Bronchial epithelial cell (primary cell): ENCODE measurements at places on chromosomes 2 and 18.

- DNase-seq = no peak
These were observed 216.7 kb downstream of the TMEM163 start for GRCh38 chr2:134502104-134502503.

- DNase-seq = no peak
These were observed 272.0 kb upstream of the RAB12 start for GRCh38 chr18:8337211-8337610.

GRCh38 chr2:230694241-230694640 is 18.4 kb upstream of the CAB39 start:
- peak; percentile 92 for DNase-seq

- DNase-seq = no peak
These were observed 58.7 kb downstream of the ITGB6 start for GRCh38 chr2:160141419-160141818.

DNA sequence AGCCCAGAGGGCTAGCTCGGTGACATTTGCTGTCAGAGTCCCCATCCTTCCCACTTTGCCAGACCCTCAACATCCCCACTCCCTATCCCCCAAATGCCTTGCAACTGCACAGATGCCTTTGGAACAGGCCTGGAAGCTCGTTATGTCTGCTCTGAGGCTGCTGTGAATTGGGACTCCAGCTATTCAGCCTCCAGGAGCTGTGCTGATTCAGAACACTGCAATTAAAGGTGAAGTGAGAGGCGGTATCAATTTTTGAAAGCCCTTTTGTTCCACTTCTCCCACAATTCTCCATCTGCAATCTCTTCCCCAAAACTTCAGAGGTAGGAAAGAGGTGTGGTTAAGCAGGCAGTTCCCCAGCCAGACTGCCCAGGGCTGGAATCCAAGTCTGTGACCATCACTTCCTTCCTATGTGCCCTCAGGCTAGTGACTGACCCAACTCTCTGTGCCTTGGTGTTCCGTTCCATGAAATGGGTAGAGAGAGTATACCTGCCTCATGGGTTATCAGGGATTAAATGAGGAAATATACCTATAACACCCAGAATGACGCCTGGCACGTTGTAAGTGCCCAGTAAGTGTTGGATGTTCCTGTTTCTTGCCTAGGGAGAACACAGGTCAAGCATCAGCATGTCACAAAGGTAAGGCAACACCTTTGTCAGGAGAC is 17.5 kb downstream of the NOSTRIN start:
- no peak for DNase-seq

DNA sequence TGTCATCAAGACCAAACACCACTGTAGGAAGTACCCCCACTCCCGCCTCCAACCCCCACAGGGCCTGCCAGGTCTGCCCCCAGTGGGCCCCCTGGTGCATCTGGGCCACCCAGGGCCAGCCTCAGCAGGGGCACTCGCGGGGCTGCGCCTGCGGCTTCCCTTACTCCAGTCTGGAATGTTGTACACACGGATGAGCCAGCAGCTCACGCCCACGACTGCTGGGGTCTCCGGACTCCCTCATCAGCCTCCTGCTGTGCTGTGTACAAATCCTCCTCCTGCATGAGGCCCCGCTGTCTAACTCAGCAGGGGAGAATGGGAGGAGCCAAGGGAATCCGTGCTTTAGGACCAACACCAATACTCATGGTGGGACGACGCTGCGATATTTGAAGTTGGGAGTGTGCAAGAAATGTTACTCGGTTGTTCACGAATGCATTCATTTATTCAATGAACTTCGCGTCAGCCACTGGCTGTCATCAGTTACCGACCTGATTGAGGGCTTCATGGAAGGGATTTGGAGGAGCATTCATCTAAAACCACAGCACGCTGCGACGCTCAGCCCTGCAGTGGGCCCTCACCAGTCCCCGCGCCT is 654 bp upstream of the ASB1 start:
- peak; percentile 32 for DNase-seq

DNA sequence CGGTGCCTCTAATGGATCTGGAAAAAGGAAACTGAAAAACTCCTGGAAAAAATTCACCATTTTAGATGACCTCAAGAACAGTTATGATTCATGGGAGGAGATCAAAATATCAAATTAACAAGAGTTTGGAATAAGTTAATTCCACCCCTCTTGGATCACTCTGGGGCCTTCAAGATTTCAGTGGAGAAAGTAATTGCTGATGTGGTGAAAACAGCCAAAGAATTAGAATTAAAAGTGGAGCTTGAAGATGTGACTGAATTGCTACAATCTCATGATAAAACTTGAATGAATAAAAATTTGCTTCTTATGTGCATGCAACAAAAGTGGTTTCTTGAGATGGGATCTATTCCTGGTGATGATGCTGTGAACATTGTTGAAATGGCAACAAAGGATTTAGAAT is 974.4 kb upstream of the GYPC start:
- no peak for DNase-seq

DNA sequence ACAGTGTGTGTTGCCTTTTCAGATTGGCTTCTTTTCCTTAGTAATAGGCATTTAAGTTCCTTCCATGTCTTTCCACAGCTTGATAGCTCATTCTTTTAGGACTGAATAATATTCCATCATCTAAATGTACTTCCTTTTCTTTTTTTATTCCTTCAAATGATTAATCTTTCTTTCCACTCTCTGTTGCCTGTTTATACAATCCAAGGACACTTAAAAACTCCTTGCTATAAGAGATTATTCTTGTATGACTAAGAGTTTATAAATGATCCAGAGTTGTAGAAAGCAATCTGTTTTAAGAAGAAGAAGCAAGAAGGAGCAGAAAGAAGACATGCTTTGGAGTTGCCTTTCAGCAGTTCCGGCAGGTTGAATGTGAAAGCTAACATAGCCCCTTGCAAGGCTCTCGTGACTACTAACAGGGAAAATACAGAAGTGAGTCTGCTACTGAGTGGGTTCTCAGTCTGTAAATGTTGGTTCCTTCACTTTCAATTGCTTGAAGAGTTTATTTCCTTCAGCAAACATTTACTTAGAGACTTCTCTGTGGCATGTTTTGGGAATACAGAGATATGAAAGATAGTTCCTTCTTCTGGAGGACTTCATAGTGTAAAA is 123.0 kb downstream of the PMAIP1 start:
- no peak for DNase-seq

DNA sequence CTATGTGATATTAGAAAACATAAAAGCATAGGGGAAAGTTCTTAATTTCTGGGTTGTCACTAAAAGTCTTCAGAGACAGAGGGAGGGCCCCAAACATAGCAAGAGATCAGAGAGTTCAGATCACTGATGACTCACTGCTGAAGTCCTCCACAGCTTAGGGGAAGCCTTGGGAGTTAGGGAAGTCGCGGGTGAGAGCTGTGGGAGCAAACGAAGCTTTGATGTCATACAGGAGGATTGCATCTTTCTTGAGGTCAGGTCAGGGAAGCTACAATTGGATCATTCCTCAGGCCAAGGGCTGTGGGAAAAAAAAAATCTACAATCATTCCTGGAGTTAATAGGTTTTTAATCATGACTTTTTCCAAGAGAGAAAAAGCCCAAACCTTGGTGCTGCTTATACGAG is 96.2 kb downstream of the COPS8 start:
- peak; percentile 37 for DNase-seq

DNA sequence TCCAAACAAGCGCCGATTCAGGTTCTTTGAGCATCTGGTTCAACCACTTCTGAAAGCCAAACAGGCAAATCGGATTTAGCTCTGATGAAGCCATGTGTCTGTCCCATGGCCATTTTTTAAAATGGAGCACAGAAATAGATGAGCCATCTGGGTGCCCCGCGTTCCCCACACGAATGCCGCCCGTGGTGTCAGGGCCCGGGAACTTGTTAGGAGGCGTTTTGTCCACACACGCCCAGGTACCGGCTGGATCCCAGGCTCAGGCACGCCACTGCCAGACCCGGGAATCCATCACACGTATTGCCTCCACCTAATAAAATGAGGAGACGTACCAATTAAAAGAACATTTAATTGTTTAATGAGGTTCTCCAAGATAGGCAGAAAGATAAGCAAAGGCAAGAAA is 374.4 kb upstream of the SALL3 start:
- DNase-seq = no peak

- DNase-seq = peak; percentile 71
These were observed 1548.8 kb upstream of the LRRTM1 start for GRCh38 chr2:81853341-81853740.

DNA sequence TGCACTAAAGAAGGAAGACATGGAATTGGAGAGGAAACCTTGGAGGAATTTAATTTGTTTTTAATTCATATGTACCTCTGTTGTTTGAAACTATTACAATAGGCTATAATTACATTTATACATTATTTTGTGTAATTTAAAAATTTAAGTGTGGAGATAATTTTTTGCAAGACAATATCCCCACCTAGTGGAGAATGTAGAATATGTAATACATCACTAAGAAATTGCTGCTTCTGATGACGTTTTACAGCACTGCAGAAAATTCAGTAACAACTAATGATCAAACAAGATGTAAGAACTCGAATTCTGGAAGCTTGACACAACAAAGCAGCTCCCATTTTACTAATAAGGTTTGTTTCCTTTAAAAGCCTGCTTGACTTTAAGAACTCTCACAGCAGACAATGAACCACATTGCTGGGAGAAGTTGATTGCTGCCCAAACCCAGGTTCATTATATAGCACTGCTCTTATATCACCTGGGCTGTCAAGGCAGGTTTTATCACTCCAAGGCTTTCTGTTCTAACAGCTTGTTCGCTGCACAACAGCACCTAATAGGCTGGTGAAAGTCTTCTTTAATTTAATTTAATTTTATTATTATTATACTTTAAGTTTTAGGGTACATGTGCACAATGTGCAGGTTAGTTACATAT is 53.4 kb downstream of the THADA start:
- peak; percentile 67 for DNase-seq

- DNase-seq = no peak
These were observed 66.3 kb upstream of the RTN4 start for GRCh38 chr2:55116598-55116964.

DNA sequence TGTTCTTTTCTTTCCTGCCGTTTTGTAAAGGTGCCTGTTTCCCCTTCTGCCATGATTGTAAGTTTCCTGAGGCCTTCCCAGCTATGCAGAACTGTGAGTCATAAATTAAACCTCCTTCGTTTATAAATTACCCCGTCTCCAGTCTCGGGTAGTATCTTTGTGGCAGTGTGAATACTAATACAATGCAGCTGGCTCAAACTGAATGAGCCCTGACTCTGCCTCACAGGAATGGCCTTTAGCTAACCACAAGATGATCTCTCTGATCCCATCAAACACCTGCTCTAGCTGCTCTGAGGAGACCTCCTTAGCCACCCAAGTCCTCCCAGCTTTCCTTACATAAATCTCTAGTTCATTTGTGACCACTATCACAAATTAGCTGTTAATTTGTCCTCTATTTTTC is 41.5 kb upstream of the CAB39 start:
- no peak for DNase-seq

- DNase-seq = peak; percentile 39
These were observed 14.9 kb downstream of the TYW5 start for GRCh38 chr2:199940373-199940772.

DNA sequence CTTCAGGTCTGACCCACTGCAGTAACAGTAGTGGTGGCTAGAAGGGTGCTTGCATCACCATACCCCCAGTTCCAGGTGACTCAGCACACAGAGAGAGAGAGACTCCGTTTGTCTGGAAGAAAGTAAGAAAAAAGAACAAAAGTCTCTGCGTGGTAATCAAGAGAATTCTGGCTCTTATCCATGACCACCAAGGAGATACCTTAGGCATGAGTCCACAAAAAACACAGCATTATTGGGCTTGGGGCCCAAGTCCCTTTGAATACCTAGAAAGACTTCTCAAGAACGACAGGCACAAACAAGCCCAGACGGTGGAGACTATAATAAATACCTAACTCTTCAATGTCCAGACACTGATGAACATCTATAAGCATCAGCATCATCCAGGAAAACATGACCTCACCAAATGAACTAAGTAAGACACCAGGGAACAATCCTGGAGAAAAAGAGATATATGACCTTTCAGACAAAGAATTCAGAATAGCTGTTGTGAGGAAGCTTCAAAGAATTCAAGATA is 21.7 kb upstream of the BAZ2B start:
- DNase-seq = peak; percentile 100

DNA sequence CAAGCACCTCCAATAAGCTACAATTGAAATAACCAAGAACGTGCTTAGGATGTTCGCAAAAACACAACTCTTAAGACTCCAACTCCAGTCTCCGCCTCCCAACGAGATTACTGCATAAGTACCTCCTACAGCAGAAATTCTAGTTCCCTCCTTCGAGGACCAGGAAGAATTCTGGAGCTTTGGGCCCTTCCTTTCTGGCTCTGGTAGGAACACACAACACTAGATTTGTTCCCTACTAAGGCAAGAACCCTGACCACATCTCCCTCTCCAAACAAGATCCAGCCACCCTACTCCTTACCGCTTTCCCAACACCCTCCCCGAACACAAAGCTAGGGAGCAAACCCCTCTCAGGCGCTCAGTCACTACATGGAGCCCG is 721 bp downstream of the ADAM17 start:
- DNase-seq = peak; percentile 75

GRCh38 chr2:134682726-134683125 is 36.1 kb downstream of the TMEM163 start:
- DNase-seq = no peak

DNA sequence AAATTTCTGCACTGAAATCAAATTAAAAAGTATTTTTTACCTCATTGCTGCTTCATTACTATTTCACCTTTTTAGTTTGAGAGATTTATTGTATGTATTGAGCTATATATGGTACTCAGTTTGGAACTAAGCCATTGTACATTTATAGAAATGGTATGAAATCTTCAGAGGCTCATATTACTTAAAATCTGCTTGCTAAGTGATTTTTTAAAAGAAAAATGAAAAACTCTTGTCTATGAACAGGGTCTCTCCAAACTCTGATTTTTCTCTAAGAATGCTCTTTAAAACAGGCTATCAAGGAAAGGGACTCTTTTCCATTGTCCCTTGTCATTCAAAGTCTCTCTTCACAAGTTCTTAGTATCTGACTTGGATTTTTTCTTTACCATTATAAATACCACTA is 31.8 kb downstream of the C1D start:
- no peak for DNase-seq

- no peak for DNase-seq
These were observed 49.9 kb downstream of the RTN4 start for GRCh38 chr2:55000341-55000740.

GRCh38 chr2:155218945-155219344 is 520.5 kb downstream of the KCNJ3 start:
- DNase-seq = no peak

DNA sequence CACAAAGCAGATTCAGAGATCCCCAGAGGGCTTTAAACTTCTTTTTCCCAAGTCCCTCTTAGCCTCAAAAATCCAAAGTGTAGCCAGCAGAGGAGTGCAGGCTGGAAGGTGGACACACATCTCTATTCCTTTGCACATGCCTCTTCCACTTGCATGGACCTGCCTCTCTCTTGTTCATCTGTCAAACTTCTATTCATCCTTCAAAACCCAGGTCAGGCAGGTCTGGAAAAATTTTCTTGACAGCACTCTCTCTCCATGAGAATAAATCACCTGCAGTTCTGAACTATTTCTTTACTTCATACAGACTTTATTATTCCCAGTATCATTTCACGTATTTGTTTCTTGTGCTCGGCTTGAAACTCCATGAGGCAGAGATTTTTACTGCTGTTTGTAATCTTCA is 127.5 kb downstream of the SS18 start:
- no peak for DNase-seq

GRCh38 chr2:197324801-197325200 is 14.2 kb upstream of the ANKRD44 start:
- no peak for DNase-seq

GRCh38 chr2:228023619-228024018 is 152.2 kb downstream of the DAW1 start:
- DNase-seq = peak; percentile 22
